Upper lobe of left lung (tissue), 6 donors: ENCODE measurements at places on chromosomes 16 and 17. TPM values are rescaled to one million over a fixed set of nuclear protein-coding genes. Genes with fewer than 3 reads are reported as not detected.

Gene MYH2
- not detected for total RNA-seq

Gene TNFSF13
- 156 TPM for total RNA-seq

Gene MAP3K14
- 17.8 TPM for total RNA-seq

Gene DPEP3
- total RNA-seq, result 0.40 TPM

Gene CCDC144A
- 7.0 TPM for total RNA-seq

Gene TRIM16
- total RNA-seq, result 22.4 TPM
